SHP77 (cell line): ENCODE measurements at places on chromosomes 3 and 15.
A peak's percentile ranks its signal among the peaks of the same experiment; 100 is the strongest.

GRCh38 chr15:91517491-91518200, 335.9 kb upstream of the SLCO3A1 start:
- DNase-seq = no peak

DNA sequence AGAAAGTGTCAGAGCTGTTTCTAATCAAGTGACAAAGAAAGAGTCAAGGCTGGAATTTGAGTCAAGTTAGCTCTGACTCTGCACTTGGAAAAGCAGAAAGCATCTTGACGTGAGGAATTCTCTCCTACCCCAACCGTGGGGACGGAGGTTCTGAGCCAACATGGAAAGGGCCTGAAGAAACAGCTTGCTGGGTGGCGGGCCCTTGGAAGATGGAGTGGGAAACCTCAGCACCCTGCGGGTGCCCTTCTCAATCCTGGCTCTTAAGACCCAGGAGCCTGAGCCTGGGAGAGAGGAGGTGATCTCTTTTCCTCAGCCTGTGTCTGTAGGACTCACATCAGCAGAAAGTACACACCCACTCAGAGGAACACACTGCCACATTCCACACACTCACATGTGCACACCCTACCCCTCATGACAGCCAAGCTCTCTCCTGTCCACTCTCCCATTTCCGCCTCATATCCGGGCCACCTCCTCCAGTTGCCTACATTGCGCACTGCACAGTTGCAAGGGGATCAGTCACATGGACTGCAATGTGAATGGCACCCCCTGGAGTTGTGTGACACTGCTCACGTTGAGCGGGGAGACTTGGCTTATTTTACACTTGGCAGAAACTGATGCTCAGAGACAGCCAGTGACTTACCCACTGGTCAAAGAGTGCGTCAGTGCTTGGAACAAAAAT, 101.5 kb upstream of the SLC6A6 start:
- DNase-seq = no peak

DNA sequence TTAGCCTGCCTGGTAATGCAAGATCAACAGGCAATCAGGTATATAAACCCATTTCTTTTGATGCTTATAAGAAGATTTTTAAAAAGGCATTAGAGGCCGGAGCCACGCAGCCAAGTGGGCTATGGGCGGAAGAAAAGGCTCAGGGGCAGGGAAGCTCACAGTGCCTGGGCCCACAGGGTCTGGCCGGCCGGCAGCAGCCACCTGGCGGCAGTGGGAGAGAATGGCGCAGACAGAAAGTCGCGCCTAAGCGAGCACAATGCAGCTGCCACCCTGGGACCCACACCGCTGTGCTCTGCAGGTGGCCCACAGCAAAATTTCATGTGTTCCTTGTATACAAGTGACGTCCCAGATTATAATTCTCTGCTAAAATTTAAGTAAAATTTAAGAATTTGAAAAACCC, 448.6 kb upstream of the RASGRP1 start:
- no peak for DNase-seq

DNA sequence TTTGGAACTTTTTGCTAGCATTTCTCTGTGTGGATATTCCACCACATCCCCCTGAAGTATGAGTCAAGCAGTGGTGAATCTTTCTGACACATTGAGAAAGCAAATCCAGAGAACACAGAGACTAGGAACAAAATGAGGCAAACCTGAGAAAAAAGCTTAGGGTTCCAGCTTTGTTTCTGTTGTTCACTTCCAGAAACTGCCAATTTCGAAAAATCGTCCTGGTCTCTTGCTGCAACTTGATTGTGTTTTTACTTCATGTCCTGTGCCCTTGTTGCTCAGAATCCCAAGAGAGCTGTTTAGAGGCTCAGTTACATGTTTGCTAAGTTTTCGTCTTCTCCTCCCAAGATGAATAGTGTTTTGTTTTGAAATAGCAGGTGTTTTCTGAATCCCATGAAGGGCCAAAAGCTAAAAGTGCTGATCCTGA, 13.7 kb downstream of the MAP2K1 start:
- no peak for DNase-seq

- DNase-seq = no peak
These were observed 8.6 kb downstream of the ZXDC start for GRCh38 chr3:126466886-126467610.

DNA sequence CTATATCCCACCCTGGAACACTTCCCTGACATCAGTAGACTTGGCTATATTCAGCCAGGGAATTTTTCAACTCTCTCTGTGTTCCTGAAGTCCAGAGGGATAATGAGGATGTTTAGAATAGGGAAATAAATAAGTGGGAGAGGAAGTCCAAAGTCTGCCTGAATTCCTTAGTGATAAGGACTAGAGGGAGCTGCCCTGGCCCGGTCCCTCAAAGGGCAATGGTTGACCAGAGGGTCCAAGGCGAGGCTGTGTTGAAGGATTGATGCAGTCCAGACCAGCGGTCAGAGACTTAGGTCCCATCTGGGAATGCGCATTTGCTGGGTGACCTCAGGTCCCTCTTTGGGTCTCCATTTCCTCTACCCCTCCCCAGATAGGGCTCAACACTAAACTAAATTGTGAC, 7.9 kb downstream of the VIPR1 start:
- DNase-seq = no peak

DNA sequence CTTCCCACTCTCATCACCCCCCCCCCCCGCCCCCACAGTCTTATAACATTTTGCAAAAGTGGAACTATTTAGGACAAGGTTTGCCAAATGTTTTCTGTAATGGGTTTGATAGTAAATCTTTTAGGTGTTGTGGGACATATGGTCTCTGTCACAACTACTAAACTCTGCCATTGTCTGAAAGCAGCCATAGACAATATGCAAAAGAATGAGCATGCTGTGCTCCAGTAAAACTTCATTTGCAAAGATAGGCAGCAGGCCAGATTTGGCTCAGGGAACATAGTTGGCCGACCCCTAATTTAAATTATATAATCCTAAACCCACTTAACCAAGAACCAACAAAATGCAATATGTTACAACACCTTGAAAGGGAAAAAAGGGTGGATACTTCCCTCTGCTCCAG, 46.4 kb downstream of the TIPARP start:
- DNase-seq = no peak

GRCh38 chr3:43338295-43338694, 52.0 kb downstream of the SNRK start:
- no peak for DNase-seq

- DNase-seq = no peak
These were observed 521.9 kb downstream of the FOXP1 start for GRCh38 chr3:71061581-71061980.

- DNase-seq = no peak
These were observed 10.9 kb upstream of the EHD4 start for GRCh38 chr15:41983221-41983620.

GRCh38 chr3:50516440-50516871, 13.0 kb upstream of the CACNA2D2 start:
- DNase-seq = no peak

GRCh38 chr3:29949131-29949530, 657.3 kb upstream of the TGFBR2 start:
- DNase-seq = no peak

DNA sequence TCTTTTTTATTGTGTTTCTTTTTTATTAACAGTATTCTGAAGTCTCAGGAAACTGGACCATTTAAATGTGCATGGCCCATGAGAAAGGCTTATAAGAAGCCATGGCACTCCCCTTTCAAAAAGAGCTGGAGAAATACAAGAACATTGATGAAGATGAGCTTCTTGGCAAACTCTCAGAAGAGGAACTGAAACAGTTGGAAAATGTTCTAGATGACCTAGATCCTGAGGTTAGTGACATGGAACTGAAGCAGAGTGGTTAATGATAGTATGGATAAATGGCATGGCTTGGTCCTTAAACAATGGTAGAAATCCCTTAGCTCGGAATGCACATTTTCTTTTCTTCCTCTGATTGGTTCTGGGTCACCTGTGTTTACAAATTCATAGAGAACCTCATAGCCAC, 14.9 kb downstream of the TMOD2 start:
- DNase-seq = no peak

- no peak for DNase-seq
These were observed 241.6 kb upstream of the COL8A1 start for GRCh38 chr3:99396651-99397275.

GRCh38 chr3:131630807-131631206, 128.0 kb upstream of the MRPL3 start:
- DNase-seq = no peak

GRCh38 chr15:90181776-90182175, 19.4 kb upstream of the SEMA4B start:
- DNase-seq = no peak

- DNase-seq = no peak
These were observed 170.3 kb downstream of the CD47 start for GRCh38 chr3:107920538-107920937.

GRCh38 chr3:157406394-157406793, 30.3 kb upstream of the PTX3 start:
- no peak for DNase-seq

- no peak for DNase-seq
These were observed 80.6 kb downstream of the NCEH1 start for GRCh38 chr3:172630316-172630715.

DNA sequence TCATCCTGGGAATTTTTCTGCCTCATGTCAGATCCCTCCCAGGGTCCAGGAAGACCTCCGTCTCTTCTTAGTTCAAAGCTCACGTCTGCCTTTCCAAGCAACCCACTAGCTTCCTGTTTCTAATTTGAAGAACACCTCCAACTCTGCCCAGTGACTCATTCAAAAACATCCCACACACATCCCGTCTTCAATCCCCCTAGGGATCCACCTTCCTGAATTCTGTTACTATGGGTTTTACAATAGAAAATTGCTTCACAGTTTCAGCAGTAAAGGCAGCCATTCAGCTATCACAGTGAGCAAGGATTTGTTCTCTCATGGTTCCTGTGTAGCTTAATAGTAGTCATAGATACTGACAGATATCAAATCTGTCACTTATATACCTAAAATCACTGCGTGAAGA, 308.3 kb upstream of the CCDC54 start:
- no peak for DNase-seq

GRCh38 chr3:159989973-159990846, 1.6 kb downstream of the IL12A start:
- DNase-seq = no peak

DNA sequence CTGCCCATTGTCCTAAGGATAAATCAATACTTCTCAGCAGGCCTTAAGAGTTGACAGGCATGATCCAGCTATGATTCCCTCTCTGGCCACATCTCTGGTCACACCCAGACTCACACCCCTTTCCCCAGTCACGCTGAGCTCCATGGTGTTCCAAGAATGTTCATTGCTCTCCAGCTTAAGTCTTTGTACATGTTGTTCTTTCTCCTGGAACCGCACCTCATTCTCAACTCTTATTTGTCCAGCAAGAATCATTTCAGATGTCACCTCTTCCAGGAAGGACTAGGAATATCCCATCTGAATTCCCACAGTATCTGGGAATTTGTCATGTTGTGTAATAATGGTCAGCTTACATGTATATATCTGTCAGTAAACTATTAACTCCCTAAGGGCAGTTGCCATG, 118.3 kb upstream of the GALNT15 start:
- no peak for DNase-seq

DNA sequence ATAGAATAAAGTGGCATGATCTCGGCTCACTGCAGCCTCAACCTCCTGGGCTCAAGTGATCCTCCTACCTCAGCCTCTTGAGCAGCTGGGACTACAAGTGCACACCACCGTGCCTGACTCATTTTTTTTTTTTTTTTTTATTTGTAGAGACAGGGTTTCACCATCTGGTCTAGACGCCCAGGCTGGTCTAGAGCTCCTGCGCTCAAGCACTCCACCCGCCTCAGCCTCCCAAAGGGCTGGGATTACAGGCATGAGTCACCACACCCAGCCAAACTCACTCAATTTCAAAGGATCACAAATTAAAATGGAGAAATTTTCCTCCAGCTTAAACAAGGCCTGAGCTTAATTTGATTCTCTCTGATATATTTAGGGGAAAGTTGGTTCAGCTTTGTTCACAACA, 27.3 kb upstream of the NMB start:
- DNase-seq = peak; percentile 12

GRCh38 chr3:133211449-133211848, 173.3 kb downstream of the TMEM108 start:
- DNase-seq = no peak

GRCh38 chr15:71109130-71109529, 6.1 kb upstream of the THSD4 start:
- no peak for DNase-seq

DNA sequence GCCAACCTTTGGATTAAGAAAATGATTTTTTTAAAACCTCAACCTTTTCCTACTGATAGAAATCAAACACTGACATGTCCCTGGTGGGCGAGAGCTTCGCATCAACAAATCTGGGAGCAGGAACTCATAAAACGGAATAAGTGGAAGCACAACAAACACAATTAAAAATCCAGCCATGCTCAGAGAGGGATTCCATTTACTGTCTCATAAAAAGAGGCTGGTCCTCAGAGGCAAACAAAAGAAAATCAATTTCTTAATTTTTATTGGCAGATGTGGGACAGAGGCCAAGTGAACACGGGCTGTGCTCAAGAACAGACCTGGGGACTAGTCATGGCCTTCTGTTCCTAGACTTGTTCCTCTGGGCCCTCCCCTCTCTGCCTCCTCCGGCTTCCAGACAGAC, 214.5 kb downstream of the NTRK3 start:
- DNase-seq = no peak

- DNase-seq = no peak
These were observed 42.3 kb upstream of the TM4SF4 start for GRCh38 chr3:149432149-149432548.

DNA sequence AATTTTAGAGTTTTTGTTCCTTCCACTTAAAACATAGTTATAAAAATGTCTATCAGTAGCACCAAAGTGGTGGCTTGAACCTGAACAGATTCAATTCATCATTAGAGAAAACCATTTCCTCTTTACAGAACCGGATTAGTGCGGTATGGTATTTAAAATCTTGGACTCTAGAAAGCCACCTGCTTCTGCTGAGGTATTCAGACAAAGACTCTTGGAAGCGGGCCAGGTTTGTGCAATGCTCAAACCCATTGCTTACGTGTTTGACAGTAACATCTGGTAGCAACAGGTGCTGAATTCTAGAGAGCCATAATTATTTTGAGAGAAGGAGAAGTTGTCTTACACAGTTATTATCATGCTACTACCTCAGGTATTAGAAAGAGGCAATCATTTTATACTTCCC, 290.5 kb downstream of the NAALADL2 start:
- peak; percentile 98 for DNase-seq

- DNase-seq = no peak
These were observed 174.3 kb upstream of the BCL6 start for GRCh38 chr3:187919544-187919943.

- no peak for DNase-seq
These were observed 88.0 kb downstream of the SHQ1 start for GRCh38 chr3:72760225-72760624.
